ENCODE measurements at places on chromosomes 1 and 21.

GRCh38 chr1:91526496-91526895, 25.8 kb downstream of the CDC7 start:
- no peak for DNase-seq

- DNase-seq: no peak
Observed at GRCh38 chr1:199242147-199242546, 603.3 kb downstream of the PTPRC start.

GRCh38 chr1:212431644-212432043, 1.1 kb upstream of the NENF start:
- no peak for DNase-seq

DNA sequence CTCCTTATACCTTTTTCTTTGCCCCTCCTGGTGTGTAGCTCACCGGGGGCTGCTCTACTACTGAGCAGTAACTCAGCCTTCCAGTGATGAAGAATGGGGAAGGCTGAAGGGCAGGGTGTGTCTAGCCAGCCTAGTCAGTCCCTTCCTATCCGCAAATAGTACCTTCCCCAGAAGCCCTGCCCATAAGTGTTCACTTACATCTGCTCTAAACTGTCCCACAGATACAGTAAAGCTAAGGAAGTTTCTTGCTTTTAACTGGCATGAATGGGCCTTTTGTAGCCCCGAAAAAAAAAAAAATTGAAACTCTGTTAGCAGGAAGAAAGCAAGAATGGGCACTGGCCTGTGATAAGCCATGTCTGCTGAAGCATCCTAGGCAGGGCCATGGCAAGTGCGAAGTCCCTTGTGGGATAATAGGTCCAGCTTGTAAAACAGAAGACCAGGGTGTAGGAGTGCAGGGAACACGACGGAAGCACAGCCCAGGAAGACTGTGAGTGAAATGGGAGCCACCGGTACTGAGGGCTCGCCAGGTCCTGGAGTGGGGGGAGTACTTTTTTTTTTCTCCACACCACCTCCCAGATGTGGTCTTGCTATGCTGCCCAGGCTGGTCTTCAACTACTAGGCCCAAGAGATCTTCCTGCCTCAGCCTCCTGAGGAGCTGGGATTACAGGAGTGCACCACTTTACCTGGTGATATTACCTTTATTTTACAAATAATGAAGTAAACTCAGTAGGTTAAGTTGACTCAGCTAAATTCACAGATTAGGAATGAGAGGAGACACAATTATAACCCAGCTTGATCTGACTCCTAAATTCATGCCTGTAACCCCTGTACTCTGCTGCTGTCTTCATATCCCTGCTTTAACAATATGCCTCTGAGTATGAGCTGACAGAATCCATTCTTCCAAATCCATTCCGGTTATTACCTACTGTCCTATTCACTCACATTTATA, 347.5 kb downstream of the SMYD3 start:
- no peak for DNase-seq

DNA sequence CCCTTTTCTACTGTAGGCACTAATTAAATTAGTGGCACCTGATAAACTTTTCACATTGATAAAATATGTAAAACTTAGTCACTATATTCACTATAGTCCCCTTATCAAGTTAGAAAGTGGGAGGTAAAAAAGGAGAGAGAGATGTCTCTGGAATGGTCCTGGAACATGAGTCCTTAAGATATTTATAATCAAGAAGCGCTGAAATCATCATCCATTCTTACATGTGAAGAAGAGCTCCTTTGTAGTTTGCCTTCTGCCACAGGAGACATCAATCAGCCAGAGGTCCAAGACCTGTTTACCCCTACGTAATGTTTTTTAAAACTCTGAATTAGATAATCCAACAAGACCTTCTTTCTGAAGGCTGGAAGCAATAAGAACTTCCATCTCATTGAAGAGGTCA, 65.3 kb downstream of the GATAD2B start:
- DNase-seq: no peak

- no peak for DNase-seq
Observed at GRCh38 chr1:22228505-22228911, 85.6 kb upstream of the WNT4 start.

DNA sequence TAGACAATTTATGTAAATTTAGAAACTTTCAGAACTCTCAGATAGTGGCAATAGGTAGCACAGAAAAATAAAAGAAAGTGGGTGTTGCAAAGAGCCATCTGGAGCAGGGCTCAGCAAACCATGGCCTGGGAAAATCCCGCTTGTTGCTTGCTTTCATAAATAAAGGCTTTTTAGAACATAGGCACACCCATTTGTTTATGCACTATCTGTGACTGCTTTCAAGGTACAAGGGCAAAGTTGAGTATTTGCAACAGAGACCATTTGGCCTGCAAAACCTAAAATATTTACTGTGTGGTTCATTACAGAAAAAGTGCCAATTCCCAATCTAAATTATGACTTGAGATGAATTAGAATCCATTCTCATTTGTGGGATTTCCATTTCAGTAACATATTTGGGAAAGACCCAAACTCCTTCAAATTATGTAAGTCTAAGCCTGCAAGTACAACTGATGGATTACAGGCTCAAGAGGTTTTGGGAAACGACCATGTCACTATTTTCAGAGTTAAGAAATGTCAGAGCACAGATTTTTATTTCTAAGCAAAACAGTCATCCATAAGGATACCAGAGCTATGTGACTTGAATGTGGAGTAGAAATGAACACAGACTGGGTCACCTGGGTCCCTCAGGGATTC, 43.5 kb upstream of the DPT start:
- no peak for DNase-seq

GRCh38 chr1:232440325-232441035, 189.5 kb downstream of the SIPA1L2 start:
- DNase-seq: no peak

DNA sequence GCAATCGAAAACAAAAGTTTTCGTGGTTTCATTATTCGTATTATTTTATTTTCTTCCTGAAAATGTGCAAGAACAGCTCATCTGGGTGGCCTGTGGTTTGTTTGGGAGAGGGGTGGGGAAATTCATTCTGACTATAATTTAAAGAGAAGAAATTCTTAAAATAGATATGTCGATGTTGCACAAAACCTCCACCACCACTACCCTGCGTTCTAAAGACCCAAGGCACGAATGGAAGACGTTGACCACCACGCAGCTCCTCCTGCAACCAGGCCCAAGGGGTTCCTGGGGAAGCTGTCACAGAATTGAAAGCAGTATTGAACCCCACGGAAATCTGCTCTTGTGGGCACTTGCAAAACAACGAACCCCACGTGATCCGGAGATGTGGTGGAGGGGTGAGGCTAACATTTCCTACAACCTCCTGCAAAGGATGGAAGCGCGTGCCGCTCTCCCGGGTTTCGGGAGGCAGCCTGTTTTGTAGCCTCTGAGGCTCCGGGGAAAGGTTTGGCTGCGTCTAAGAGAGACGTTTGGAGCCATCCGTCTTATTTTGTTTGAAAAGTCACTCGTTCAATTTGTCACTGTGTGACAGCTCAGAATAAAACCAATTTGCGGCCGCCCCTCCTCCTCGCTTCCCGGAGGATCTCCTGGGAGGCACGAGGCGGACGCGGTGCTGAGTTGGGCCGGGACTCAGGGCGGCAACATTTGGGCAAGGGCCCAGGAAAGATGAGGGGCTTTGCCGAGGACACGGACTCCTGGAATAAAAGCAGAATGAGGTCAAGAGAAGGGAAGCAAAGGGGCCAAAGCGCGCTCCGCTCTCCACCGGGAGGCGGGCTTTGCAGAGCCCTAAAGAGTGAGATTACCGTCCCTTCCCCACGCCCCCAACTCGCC, 810 bp upstream of the HLX start:
- DNase-seq: no peak

GRCh38 chr1:157312082-157312812, 174.1 kb upstream of the ETV3 start:
- no peak for DNase-seq

DNA sequence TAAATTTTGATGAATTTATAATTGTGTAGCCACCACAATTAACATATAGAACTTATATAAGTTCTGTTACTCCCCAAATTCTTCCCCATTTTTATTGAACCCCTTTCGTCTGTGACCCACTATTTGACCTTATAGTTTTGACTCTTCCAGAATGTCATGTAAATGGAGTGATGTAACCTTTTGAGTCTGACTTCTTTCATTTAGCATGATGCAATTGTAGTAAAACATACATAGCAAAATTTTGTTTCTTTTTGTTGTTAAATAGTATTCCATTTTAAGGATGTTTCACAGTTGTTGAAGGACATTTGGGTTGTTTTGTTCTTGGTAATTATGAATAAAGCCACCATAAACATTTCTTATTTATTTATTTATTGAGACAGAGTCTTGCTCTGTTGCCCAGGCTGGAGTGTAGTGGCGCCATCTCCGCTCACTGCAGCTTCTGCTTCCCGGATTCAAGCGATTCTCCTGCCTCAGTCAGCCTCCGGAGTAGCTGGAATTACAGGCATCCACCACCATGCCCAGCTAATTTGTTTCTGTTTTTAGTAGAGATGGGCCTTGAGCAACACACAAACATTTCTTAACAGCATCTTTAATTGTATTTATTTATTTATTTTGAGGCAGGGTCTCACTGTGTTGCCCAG, 33.6 kb downstream of the RPRD2 start:
- no peak for DNase-seq

DNA sequence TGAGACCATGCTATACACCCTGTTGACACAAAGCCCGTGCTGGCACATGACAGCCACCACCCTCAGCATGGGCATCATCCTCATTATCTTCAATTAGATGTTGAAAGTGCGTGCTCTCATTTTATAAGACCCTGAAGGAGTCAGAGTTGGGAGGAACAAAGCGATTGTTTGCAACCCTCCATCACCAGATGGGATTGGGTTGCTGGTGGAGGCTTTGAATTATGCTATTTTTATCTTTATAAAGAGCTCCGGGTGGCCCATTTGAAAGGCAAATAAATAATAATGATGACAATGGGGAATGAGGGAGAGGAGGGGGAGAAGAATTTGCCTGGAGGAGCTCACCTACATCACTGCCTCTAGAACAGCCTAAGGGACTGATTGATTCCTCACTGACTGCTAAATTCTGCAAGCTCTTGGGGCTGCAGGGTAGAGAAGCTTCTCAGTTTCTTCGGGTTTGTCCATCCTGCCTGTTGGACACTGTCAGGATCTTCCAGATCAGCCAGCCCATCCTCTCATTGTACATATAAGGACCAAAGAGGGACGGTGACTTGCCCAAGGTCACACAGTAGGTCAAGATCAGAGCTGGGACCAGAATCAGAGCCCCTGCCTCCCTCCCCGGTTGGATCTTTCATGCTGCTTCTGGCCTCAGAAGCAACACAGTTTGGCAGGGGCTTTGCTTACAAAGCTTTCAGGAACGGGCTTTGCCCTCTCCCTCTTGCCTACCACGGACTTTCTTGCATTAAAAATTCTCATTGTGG, 130.9 kb upstream of the ZBTB40 start:
- no peak for DNase-seq

DNA sequence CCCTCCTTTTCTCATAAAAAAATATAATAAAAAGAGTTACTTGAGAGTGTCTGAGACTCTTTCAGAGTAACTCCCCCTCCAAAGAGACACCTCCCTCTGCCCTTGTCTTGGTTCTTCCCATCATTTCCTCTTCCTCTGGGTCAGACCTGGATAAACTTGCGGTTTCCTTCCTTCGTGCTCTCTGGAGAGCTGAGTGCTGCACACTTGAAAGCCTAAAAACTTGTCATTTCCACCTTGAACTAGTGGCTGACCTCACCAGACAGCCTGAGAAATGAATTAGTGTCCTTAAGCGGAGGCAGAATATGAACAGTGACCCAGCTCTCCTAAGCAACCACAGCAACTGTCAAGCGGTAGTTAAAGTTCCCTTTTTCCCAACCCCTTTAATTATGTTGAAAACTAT, 88.4 kb upstream of the PROX1 start:
- no peak for DNase-seq

DNA sequence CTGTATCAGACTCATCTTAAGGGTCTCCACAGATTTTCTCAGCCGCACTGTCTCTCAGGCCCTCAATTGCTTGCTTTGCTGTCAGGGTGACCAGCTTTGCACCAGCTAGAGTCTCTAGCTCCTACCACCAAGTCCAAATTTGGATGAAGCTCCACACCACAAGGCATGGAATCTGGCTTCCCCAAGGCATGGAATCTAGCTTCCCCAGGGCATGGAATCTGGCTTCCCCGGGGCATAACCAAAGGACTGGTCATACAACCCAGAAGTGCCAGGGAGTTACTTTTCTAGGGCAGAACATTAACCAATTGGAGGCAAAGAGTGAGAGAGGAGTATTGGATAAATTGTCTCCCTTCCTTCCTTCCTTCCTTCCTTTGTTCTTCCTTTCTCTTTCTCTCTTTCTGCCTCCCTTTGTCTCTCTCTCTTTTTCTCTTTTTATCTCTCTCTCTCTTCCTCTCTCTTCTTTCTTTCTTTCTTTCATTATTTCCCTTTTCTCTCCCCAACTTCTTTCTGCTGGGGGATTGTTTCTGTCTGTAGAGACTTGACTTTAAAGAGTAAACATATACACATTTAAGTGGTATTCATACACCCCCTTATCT, 76.9 kb upstream of the HAO2 start:
- DNase-seq: no peak

GRCh38 chr1:104488296-104489015, 738.8 kb downstream of the AMY1C start:
- DNase-seq: no peak

DNA sequence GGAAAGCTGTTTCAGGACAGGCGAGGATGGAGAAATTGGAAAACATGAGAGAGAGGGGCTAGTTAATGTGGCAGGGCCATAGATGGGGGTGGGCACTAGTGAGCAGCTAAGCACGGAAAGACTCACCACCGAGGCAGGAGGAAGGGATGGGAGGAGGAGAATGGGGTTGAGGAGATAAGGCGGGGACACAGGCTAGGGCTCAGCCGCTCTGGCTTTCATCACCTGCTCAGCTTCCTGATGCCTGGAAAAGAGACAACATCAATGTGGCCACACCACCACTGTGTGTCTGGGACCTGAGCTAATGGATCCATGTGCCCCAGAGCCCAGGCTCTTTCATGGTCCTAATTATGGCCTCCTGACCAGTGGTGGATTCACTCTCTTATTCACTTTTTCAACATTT, 27.6 kb downstream of the PMVK start:
- DNase-seq: no peak

DNA sequence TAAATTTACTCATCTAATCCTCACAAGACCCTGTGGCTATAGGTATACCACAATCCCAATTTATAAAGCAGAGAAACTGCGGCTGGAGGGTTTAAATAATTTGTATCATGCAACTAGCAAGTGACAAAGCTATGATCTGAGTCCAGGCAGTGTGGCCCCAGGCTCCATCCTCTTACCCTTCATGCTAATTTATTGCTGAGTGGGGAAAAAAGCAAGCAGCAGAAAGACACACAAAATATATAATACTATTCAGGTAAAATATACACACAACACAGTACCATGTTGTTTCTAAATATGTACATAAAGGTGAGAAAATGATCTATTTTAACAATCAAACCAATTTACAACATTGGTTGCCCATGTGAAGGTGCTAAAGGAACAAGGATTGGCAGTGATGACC, 17.3 kb upstream of the LORICRIN start:
- no peak for DNase-seq

DNA sequence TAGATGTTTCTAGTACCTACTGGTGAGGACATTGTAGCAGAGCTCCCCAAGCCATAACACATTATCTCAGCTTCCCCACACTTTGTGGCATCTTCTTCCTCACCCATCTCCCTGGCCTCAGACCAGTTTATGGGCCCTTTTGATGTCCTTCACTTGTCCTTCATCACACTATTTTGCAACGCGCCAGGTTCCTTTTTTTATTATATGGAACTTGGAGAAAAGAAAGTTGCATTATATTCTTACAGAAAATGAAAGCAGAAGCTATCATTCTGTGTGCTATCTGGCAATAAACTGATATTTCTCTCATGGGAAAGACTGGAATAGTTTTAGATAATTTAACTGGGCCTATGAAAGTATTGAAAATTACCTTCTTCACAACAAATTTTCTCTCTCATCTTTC, 196.9 kb upstream of the ETV3 start:
- DNase-seq: no peak

All from cortex of kidney (tissue), 1 donor.